ENCODE measurements at places on chromosomes 1 and 21.

- DNase-seq = no peak
These were observed 17.4 kb downstream of the DYNLT5 start for GRCh38 chr1:66769512-66770229.

DNA sequence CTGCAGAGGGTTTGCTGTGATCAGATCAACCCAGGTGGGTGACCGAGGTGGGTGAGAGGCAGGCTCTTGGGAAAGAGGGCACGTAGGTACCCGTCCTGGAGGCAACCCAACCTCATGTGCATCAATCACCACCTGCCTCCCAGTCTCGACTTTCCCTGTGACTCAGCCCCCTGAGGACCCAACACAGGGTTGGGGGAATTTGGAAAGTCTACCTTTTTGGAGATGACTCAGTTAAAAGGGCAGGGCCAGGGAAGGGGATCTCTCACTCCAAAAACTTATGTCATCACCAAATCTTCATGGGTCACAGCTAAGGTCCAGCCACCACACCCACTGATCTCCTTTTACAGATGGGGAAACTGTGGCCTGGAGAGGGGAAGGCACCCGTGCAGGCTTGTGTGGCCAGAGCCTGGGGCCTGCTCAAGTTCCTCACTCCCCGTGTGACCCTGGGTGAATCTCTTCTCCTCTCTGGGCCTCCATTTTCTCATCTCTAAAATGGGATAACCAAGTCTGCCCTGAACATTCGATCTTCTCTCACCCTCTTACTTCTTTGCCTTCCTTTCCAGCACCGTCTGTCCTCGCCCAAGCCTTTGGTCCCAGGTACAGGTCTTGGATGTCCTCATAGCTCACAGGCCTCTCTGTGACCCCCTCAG lies 34.6 kb upstream of the WNT4 start:
- peak; percentile 80 for DNase-seq

GRCh38 chr1:179785031-179785431 lies 41.9 kb downstream of the FAM163A start:
- DNase-seq = no peak

DNA sequence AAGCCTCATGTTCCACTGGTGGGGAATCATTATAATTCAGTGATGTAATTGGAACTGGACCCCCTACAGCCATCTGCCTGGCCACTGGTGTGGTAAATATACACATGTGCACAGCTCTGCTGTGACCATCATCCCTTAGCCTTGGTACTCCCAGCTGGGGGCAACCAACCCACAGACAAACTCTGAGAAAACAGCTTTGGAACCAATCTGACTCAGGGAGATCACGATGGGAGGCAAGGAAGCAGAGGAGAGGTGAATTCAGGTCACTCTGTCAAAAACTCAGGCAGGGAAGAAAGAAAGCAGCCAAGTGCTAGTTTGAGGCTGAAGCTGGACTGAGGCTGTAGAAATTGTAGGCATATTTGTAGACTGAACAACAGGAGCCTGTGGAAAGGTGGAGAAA lies 197.8 kb upstream of the GALNT2 start:
- no peak for DNase-seq

GRCh38 chr21:44067011-44067839 lies 40.0 kb upstream of the PWP2 start:
- no peak for DNase-seq

DNA sequence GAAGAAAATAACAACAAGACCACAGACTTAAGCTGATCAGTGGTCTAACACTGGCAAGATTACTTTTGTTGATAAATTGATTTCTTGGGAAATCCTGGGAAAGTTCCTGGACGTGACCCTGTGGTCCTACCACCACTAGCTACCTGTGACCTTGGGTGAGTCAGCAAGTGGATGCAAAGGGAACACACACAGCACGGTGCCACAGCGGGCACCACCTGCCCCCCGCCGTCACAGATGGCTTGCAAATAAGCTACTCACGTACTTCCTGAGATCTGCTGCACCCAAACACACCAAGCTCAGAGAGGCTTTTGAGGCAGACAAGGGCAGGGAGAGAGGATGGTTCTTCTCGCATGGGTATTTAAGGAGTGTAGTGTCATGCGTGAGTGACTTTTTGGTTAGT lies 12.7 kb downstream of the CFAP298 start:
- DNase-seq = no peak

GRCh38 chr1:9361630-9362260 lies 69.1 kb downstream of the SPSB1 start:
- DNase-seq = no peak

DNA sequence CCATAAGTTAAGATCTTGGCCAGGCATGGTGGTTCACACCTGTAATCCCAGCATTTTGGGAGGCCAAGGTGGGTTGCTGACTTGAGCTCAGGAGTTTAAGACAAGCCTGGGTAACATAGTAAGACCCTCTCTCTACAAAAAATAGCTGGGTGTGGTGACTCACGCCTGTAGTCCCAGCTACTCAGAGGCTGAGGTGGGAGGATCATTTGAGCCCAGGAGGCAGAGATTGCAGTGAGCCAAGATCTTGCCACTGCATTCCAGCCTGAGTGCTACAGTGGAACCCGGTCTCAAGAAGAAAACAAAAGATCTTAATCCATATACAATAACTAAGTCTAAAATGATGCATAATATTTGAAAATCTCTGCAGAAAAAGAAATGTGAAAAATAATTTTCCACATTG lies 165.5 kb upstream of the NR5A2 start:
- DNase-seq = no peak

DNA sequence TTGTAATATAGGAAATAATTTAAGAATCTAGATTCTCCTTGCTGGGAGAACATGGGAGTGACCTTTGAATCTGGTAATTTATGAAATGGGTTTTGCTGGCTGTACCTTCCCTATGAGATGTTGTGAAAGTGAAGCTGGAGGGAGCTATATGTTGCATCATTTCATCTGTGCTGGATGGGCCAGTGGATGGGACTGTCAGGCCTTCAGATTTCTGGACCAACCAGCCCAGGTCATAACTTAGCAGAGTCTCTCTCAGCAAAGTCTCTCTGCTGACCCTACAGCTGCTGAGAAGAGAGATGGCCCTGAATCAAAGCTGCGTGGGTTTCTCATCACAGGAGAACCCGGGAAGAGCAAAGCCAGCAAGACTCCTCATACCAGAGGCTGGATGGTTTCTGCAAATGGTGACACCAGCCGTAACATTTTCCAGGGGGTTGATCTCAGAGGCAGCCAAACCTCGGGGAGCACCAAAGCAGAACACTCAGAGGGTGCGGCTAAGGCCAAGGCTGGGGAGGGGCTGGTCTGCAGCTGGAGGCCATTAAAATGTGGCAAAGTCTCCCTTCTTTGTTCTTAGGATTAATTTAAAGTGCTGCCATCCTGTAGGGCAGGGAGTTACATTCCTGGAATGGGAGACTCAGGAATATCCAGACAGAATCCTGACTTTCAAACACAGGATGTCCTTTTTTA lies 18.2 kb upstream of the PTGFRN start:
- no peak for DNase-seq
